Astrocyte of the spinal cord (primary cell): ENCODE measurements at places on chromosomes 1 and 21.
A peak's percentile ranks its signal among the peaks of the same experiment; 100 is the strongest.

DNA sequence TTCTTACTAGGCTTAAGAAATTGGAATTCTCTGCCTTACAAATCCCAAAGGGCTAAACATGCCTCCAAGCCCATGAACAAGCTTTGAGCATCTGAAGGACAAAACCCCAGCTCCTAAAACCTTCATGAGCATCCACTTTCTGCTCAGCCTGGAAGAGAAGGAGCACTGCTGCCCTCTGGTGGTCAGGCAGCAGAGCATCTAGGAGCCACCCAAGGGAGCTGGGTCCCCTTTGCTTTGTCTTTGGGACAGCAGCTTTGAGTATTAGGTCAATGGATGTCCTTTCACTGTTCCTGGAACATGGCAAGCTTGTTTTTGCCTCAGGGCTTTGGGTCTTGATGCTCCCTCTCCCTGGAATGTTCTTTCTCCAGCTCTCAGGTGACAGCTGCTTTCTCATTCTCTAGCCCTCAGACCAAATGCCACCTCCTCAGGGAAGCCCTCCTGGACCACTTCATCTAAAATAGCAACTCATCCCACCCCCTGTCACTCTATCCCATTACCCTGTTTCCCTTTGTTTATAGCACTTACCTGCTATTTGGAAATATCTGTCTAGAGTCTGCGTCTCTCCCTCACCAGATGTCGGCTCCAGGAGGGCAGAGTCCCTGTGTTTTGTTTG, 25.7 kb downstream of the RAB7B start:
- DNase-seq = peak; percentile 77

DNA sequence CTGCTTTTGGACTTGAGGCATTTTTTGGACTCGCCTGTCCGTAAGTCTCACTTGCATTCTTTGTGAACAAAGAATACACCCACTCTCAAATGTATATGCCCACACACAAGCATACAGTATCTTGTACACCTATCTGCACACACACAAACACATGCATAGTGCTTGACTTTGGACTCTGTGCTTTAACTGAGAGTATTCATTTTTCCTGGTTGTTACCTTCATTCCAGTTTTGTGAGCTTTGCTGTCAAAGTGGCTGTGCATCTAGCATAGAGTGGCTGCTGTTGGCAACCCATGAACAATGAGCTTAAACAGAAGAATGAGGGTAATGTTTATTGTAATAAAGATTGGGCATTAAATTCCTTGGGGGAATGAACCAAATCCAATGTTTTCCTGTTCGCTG, 199.0 kb downstream of the PDE4B start:
- no peak for DNase-seq

DNA sequence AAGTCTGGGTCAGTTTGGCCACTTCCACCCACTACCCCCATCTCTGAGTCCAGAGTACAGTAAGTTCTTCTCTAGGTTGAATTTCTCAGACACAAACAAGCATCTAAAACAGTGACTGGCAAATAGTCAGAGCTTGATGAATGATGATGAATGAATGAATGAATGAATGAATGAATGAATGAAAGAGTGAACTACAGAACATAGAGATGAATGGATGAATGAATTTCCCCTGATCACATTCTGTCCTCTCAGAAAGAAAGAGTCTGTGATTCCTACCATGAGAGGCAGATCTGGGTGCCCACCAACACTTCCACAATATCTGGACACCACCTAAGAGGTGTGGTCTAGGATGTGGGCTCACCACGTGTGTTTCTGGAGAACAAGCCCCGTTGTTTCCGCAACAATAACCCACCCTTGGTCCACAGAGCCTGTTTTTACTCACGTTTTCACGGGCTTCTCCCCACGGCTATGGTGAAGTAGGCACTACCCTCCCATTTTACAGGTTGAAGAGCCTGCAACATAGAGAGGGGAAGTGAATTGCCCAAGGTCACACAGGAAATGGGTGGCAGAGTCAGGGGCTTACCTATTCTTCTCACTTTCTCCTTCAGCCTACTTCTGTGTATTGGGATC, 40.2 kb upstream of the IFFO2 start:
- DNase-seq = no peak

GRCh38 chr1:172351754-172352161, 68.7 kb upstream of the C1orf105 start:
- peak; percentile 68 for DNase-seq

- DNase-seq = no peak
These were observed 51.8 kb upstream of the LRP8 start for GRCh38 chr1:53379662-53380002.
